Stimulated activated CD4-positive, alpha-beta T cell treated with anti-CD3 and anti-CD28 coated beads, Interleukin-4, amount 100 ng/mL, for 48 hours (primary cell): ENCODE measurements at places on chromosomes 5 and 9.

DNA sequence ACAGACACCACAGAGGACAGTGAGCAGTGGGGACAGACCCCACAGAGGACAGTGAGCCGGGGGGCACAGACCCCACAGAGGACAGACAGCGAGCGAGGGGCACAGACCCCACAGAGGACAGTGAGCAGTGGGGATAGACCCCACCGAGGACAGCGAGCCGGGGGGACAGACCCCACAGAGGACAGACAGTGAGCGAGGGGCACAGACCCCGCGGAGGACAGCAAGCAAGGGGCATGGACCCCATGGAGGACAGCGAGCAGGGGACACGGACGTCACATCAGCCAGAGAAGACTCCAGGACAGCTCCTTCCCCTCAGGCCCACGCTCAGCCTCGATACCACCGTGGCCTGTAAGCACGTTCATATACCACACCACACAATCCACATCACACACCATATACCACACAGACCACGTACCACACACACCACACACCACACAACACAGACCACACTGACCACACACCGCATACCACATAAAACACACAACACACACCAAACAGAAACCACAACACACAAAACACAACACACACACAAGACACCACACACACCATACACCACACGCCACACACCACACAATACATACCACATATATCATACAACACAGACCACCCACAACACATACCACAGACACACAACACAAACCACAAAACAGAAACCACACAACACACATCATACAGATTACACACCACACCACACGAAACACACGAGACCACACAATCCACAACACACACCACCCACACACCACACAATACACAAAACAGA lies 5.2 kb upstream of the ZDHHC11 start:
- DNase-seq: no peak

DNA sequence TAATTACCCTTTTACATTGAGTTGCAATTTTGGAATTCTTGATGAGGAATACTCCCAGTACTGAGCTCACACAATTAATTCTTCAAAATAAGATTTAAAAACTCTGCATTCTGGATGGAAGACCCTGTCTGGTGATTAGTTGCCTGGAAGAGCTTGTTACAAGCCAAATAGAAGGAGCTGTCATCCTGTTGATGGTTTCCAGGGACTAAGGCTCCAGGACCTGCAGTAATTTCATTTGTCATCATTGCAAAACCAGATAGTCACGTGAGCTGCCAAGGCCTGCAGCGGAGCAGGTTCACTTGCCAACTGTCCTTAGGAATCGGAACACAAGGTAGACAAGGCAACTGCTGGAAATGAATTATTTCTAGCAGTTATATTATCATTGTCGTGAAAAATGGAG lies 597.7 kb downstream of the CCDC171 start:
- no peak for DNase-seq

GRCh38 chr5:81994679-81995078 lies 22.9 kb downstream of the ATG10 start:
- no peak for DNase-seq

DNA sequence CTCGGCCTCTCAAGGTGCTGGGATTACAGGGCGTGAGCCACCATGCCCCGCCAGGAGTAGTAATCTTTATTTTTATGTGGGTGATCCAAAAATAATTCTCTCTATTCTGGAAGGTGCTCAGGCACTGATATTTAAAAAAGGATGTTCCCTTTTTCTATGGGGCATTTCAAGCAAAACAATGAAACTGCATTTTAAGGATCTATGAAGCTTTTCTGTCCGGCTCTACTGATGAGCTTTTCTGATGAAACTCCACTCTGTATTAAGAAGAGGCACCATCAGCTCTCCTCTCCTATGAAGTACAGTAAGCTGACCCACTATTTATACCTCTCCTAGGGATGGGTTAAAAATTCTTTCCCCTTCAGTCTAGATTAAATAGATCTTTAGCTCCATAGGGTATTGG lies 7.4 kb downstream of the ADAM19 start:
- no peak for DNase-seq

- no peak for DNase-seq
Observed at GRCh38 chr9:134600371-134600770, 41.2 kb upstream of the COL5A1 start.

GRCh38 chr5:147853372-147853987 lies 22.0 kb upstream of the SPINK1 start:
- no peak for DNase-seq

DNA sequence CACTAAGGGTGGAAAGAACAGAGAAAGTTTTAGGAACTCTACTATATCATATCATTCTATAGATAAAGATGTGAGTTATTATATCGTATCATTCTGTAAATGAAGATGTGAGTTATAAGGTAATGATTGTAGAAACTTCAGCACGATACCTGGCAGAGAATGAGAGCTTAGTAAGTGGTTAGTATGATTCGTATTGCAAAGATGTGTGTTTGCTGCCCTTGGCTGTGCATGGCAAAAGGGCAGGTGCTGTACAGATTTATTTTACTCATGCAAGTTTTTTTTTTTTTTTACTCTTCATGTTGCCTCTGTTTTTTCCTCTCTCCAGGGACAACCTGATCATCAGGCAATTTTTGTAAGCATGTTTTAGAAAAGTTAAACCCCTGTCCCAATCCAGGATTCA lies 83.3 kb downstream of the EGFLAM start:
- DNase-seq: no peak

DNA sequence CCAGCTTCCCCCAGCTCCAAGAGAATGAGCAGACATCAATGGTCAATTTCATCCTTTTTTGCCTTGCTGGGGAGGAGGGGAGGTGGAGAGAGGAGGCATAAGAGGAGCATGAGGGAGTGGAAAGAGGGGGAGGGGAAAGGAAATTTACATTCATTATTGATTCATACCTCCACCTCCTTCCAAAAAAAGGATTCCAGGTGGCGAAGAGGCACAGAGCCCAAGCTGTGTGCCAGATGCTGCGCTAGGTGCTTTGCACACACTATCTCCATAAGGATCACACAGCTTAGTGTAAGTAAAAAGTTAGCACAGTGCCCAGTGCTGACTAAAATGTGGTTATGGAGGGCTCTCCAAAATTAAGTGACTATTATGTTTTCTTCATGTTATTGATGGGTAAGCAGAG lies 11.0 kb downstream of the ASTN2 start:
- no peak for DNase-seq

DNA sequence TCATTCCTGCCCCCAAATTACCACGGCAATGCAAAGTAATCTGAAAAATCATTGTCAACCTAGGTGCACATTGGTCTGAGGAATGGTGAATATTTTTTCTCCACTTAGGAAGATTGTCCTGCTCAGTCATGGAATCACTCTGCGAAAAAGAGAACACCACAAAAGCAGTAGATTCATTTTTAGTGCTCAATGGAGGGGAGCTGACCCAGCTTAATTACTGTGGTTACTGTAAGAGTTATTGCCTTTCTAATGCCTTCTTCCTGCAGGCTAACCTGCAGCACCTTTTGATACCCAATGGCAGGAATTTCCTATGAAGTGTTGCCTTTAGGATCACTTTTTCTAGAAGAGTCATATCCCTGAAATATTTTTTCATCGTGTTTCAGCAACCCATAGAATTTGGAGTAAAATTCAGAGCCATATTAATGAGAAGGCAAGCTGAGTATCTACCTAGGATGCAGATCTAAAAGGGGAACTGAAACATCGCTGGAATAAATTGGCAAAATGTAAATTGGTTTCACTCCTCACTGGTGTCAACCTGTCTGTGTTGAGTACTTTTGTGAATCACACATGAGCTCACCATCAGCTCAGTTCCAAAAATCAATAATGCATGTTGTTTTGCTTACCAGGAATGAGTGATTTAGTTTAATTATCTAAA lies 464.5 kb downstream of the CSNK1G3 start:
- no peak for DNase-seq
